ENCODE measurements at places on chromosomes 7 and 10.

DNA sequence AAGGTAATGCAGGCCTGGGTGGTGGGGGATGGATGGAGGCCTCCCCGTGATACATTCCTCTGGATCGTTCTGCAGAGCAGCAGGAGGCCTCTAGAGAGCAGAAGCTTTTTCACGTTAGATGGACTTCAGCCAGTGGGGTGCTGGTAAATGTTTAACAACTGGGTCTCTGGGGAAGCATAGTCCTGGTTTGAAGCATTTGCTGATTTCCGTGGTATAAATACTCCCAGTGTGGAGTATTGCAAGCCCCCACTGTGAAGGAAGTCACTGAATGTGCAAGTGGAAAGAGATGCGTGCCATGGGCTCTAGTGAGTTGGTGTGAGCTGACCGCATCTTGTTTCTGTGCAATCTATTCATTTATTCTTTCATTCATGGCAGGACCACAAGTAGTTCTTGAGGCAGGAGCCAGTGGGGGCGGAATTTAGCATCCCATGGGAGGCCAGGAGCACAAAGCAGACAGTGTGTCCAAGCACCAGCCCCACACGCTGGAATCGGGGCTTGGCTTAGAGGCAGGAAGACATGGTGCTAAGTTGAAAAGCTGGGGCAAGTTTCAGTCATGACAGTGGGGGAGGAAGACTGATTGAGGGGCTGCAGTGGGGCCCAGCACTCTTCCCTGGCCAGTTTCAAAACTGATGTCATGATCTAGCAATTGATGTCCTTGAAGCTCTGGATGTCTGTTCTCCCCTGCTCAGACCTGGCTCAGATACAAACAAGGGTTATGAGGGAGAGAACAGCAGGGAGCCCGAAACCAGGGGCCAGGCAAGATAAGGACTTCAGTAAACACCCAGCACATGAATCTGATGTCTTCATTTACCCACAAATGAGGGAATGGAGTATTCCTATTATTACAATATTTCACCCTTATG lies 280.9 kb upstream of the LYZL1 start:
- DNase-seq: no peak

GRCh38 chr10:28892818-28893547 lies 215.7 kb downstream of the BAMBI start:
- DNase-seq: no peak

DNA sequence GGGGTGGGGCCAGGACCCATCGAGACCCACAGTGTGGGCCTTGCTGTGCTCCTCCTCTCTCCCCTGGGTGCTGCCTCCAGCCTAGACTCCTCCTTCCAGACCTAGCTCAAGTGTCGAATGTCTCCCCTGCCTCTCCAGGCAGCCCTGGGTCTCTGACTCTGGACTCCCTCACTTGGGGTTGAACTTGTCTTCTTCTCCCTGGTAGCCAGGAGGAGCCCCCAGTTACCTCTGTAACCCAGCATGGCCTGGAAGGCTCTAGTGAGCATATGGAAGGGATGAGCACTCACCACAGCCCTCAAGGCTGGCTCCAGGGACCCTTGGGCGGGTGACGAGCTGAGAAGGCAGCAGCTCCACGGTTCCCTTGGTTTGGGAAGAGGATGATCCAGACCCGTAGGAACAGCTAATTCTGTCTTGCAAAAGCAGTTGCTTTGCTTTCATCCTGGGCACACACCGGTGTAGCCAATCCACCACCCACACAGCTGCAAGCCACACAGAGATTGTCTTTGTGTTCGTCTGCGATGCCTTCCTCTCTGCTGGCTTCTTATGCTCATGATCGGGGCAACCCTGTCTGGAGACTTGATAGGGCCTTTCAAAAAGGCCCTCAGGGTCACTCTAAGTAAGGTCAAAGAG lies 52.3 kb upstream of the ANTXRL start:
- DNase-seq: no peak

DNA sequence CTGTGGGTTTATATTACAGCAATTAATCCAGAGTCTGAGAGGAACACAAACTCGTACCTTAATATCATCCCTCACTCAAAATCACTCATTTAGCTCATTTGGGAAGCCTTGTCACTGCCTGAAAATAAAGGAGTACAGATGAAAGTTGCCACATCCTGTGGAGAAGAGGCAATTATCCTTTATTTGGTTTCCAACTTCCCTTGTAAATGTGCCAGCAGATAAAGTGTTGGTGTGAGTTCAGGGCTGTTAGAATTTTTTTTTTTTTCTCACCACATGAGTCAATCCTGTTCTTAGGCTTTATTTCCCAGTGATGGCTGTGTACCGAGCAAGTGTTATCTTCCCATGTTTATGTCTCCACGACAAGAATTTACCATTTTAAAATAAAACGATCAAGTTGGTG lies 99.0 kb upstream of the SMIM30 start:
- DNase-seq: no peak

GRCh38 chr7:117259615-117260014 lies 63.2 kb downstream of the WNT2 start:
- no peak for DNase-seq

DNA sequence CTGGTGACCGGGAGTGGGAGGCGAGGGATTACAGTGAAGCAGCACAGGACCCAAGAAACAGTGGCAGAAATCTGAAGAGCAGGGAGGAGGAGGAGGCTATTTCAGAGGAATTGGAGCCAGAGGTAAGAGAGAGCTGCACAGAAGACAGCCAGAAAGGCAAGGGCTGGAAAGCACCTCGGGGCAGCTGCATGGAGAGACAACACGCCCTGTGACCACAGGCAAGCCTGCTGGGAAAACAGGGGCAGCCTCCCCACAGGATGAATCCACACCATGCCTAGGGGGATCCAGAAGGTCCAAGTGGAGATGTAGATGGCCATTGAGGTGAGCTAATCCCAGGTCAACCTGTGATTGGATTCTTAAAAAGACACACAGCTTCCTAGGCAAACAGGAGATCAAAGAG lies 118.8 kb downstream of the CLEC2L start:
- no peak for DNase-seq

DNA sequence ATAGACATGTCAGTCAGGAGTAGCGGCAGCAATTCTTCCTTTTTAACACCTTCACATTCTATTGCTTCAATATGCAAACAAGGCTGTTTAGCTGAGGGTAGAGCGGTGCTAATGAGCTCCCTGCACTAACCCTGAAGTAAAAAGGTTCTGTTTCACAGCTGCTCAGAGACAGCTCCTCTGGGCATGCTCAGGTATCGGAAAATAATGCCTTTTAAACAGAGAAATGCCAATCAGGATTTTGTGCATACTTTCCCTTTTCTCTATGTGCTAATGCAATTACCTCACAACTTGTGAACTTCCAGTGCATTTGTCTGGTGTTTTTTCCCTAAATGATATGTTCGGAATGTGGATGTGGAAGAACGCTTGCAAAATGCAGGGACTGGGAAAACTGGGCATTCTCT lies 307.7 kb upstream of the FZD8 start:
- no peak for DNase-seq

- DNase-seq: no peak
These were observed 8.7 kb upstream of the HOXA2 start for GRCh38 chr7:27111042-27111750.

GRCh38 chr10:114957122-114957521 lies 19.1 kb downstream of the TRUB1 start:
- DNase-seq: no peak

DNA sequence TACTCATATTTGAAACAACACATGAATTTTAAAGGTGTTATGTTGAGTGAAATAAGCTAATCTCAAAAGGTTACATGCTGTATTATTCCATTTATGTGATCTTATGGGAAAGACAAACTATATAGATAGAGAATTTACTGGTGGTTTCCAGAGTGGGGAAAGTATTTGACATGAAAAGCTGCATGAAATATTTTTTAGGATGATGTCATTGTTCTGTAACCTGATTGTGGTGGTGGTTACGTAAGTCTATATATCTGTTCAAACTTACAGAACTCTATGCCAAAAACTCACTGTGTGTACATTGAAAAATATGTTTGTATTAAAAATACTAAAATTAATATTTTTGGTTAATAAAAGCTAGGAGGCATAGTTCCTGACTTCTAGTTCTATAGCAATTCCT lies 453.0 kb downstream of the SORCS3 start:
- no peak for DNase-seq

DNA sequence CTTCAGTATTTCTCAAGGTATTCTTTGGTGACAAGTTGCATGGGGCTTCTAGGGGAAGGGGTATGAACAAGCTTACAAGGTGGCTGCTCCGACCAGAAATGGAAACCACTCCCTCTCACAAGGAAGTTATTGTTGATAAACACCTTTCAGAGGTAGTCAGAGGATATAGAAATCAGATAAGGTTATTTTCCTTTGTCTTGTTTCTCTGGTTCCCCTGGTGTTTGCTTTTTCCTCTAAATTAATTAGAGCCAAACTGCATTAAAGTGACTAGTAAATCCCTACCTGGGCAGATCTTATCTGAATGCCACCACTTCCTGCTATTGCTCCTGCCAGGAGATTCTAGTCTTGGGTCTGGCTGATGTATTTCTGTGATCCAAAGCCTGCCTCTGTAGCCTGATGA lies 725.4 kb downstream of the INHBA start:
- DNase-seq: no peak

GRCh38 chr7:66267249-66267648 lies 62.1 kb downstream of the TPST1 start:
- no peak for DNase-seq

GRCh38 chr10:109987452-109988211 lies 20.2 kb upstream of the ADD3 start:
- DNase-seq: no peak

DNA sequence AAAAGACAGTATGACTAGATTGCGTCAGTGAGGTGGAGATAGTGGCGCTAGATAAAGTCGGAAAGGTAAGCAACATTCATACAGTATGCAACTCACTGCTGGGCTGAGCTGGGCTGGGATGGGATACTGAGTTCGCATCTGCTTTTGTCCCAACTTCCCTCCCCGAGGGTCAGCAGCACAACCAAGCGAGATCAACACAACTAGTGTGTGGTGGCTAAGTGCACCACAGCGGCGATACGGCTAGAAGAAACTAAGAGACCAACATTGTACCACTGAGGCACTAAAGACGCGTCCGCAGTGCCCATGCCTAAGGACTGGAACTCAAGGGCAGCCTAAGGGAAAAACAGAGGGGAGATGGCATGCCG lies 467 bp downstream of the EXOSC1 start:
- no peak for DNase-seq

DNA sequence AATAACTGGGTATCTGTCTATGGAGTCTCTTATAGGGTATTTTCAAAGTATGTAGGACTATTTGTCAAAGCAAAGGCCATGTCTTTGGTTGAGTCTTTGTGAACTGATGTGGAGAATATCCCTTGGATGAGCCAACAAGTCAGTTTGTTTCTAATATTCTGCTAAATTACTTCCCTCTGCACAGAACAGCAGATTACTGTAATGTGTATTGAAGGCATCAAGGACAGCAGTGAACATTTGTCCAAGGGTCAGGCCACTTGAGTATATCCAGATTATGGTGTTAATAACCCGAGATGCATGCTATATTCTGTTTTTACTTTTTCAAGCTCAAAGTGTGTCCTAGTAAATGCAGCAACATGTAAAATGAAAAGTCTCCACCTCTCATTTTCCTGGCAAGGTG lies 144.2 kb upstream of the GLI3 start:
- no peak for DNase-seq

- DNase-seq: no peak
These were observed 188.8 kb downstream of the RAPGEF5 start for GRCh38 chr7:22168129-22168634.

DNA sequence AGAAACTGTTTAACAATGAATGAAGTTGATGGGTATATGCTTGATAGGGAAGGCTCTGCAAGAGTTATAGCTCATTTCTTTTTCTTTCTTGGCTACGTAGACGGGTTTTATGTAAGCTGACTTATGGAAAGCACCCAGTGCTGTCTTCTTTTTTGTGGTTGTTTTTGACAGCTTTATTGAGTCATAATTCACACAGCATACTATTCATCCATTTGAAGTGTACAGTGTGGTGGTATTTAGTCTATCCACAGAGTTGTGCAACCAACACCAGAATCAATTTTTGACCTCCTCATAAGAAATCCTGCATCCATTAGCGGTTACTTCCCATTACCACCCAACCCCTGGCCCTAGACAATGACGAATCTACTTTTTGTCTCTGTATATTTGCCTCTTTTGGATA lies 240.6 kb upstream of the KIAA1217 start:
- DNase-seq: no peak

DNA sequence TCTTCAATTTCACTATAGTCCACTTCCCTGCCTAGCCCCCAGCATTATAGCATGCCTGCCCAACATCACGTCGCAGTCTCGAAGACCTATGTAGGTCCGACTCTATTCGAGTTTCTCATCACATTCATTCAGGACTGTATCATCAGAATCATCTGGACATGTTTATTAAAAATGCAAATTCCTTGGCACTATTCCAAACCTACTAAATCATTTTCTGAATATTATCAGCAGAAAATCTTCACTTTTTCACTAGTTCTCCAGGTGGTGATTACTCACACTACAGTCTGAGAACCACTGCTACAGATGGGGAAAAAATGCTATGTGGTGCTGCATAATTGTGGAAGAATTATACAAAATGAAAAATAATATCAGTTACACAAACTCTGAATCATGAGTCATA lies 29.3 kb upstream of the ETV1 start:
- DNase-seq: no peak

DNA sequence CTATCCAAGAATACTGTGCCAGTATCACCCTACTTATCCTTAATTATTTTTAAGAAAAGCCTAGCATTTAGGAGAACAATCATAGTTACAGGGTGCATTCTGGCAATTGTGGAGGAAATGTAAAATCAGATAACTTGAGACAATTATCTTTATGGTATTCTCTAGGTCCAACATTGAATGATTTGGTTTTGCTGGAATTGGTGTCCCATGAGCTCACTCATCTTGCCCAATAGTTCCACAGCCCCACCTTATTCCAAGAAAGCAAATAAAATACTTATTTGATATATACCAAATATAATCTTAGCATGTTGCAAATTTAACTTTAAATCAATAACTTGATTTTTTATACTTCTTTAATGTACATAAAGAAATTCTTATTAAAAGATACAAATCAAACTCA lies 65.3 kb downstream of the DGKB start:
- DNase-seq: no peak

DNA sequence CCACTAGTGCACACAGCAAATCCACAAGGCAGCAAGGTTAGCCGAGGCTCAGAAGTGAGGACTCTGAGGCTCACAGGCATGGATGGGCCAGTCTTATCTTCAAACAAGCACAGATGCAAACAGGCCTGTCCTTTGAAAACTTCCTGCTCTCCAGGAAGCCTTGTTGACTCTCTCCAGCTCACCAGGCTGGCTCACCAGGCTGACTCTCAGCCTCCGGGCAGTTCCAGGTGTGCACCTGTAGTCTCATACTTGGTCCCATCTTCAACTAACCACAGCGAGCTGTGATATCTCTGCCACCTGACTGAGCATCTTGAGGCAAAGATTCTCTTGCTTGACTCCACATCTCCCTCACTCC lies 173.9 kb upstream of the ZMIZ1 start:
- no peak for DNase-seq

GRCh38 chr10:131440405-131441360 lies 129.2 kb upstream of the TCERG1L start:
- no peak for DNase-seq

Measured in CMK (cell line).